Esophagus mucosa (tissue), 1 donor: ENCODE measurements at places on chromosomes 4 and X. TPM values are rescaled to one million over a fixed set of nuclear protein-coding genes. Genes with fewer than 3 reads are reported as not detected.

DNA sequence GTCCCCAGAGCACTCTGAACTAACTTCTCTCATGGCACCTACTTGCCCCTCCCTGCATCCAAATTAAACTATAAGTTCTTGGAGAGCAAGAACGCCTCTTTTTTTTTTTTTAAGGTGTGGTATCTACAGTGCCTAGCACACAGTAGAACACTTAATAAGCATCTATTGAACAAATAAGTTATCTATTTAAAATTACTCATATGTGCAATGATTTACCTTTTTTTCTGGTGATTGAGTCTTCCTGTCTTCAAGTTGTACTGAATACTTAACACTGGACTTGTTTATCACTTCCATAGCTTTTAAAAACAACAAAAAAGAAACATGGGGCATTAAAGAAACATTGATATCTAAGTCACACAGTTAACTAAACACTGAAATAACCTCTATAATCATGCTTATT, 29.1 kb downstream of the HAUS3 start:
- ATAC-seq = no peak

DNA sequence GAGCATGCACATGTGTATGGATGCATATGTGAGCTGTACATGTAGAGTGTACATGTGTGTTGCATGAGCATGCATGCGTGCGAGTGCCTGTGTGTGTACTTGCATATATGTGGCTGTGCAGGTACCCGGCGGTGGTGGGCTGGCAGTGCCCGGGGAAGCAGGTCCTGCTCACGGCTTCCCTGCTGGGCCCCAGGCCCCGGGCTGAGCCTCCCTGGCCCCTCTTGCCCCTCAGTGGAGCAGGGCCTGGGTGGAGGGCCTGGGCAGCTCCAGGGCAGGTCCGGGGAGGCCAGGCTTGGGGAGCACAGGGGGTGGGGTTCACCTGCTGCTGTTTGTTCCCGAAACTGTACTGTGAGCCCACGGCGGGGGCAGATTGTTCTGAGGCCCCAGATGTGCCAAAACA, 9.4 kb downstream of the NAT8L start:
- no peak for ATAC-seq

DNA sequence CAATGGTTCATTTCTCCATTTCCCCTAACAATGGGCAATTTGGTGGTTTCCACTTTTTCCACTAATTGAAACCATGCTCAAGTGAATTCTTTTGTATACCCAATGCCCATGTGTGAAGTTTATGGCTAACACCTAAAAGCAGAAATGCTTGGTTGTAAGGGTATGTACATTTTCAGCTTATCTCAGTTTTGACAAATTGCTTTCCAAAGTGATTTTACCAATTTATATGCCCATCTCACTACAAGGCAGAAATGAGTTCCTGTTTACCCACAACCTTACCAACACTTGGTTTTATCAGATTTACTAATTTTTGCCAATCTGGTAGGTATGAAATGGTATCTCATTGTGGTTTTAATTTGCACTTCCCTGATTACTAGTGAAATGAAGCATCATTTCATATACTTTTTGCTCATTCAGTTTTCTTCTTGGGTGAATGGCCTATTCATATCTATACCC, 14.8 kb downstream of the GPR34 start:
- ATAC-seq = no peak

GRCh38 chr4:39451423-39452023, 7.2 kb downstream of the RPL9 start:
- ATAC-seq = no peak

- no peak for ATAC-seq
Measured at GRCh38 chr4:120018786-120019185, 47.9 kb downstream of the MAD2L1 start.

- ATAC-seq = no peak
Measured at GRCh38 chr4:41796545-41797210, 48.2 kb upstream of the PHOX2B start.

Gene FGD1
- total RNA-seq = 8.2 TPM

Gene HPSE
- total RNA-seq = 15.4 TPM
